ENCODE measurements at places on chromosomes 6 and 20. TPM values are rescaled to one million over a fixed set of nuclear protein-coding genes. Genes with fewer than 3 reads are reported as not detected.

Gene RCAN2
- 2.3 TPM for total RNA-seq

Gene SNAI1
- 2.3 TPM for total RNA-seq

Gene RAD21L1
- total RNA-seq: 0.13 TPM

Gene NRSN1
- total RNA-seq: not detected

Gene TMEM244
- total RNA-seq: not detected

Gene RIPPLY2
- total RNA-seq: not detected

Gene SLC24A3
- total RNA-seq: 4.1 TPM

Gene MCHR2
- not detected for total RNA-seq

Gene TBX18
- 45.0 TPM for total RNA-seq

Gene TULP1
- total RNA-seq: not detected

Gene STMND1
- not detected for total RNA-seq

Gene SLC12A5
- 0.07 TPM for total RNA-seq

Gene POM121L2
- not detected for total RNA-seq

Gene GABRR2
- total RNA-seq: 0.33 TPM

Gene ADAT2
- 4.1 TPM for total RNA-seq

Gene MATN4
- total RNA-seq: not detected

Gene SCGN
- not detected for total RNA-seq

Gene OR2H2
- total RNA-seq: not detected

Gene PACRG
- 0.20 TPM for total RNA-seq

Gene NCOA7
- 128 TPM for total RNA-seq

Gene OPRM1
- total RNA-seq: not detected

Gene ENPP4
- 17.1 TPM for total RNA-seq

Gene C6orf15
- total RNA-seq: not detected

Gene ECT2L
- total RNA-seq: not detected

Gene XKR7
- total RNA-seq: not detected

Gene KCNK5
- 0.03 TPM for total RNA-seq

Gene TCF21
- total RNA-seq: 0.50 TPM

Gene PLA2G7
- total RNA-seq: not detected

Gene GINS1
- total RNA-seq: 4.5 TPM

Gene SNAP25
- 0.53 TPM for total RNA-seq

Gene FAM83C
- total RNA-seq: not detected

Gene MUC22
- total RNA-seq: not detected

Gene DACT2
- 0.07 TPM for total RNA-seq

Gene GRM1
- 0.07 TPM for total RNA-seq

Gene SIM1
- total RNA-seq: not detected

Gene RAMACL
- 2.0 TPM for total RNA-seq

Gene FAXC
- total RNA-seq: 0.59 TPM

Gene HLA-B
- 693 TPM for total RNA-seq

Gene KCNK15
- 4.8 TPM for total RNA-seq

Gene SOX18
- total RNA-seq: 0.07 TPM

Measured in smooth muscle cell of the pulmonary artery (primary cell).